ENCODE measurements at places on chromosomes 6 and 20.

GRCh38 chr20:44901974-44902373 is 7.9 kb upstream of the PABPC1L start:
- no peak for DNase-seq

- no peak for DNase-seq
Observed at GRCh38 chr6:46057792-46058191, 42.1 kb upstream of the CLIC5 start.

- DNase-seq = no peak
Observed at GRCh38 chr6:162591517-162591916, 136.0 kb downstream of the PRKN start.

DNA sequence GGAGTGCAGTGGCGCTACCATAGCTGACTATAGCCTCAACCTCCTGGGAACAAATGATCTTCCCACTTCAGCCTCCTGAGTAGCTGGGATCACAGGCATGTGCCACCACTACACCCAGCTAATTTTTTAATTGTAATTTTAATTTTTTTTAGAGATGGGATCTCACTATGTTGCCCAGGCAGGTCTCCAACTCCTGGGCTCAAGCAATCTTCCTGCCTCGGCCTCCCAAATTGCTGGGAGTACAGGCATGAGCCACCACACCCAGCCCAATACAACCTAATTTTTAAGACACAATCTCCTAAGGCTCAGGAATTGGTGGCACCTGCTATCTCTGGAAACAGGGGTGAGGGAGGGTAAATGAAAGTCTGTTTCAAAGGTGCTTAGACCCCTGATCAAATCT is 5.8 kb downstream of the ZBTB24 start:
- no peak for DNase-seq

- DNase-seq = no peak
Observed at GRCh38 chr6:146135167-146135566, 106.3 kb downstream of the GRM1 start.

DNA sequence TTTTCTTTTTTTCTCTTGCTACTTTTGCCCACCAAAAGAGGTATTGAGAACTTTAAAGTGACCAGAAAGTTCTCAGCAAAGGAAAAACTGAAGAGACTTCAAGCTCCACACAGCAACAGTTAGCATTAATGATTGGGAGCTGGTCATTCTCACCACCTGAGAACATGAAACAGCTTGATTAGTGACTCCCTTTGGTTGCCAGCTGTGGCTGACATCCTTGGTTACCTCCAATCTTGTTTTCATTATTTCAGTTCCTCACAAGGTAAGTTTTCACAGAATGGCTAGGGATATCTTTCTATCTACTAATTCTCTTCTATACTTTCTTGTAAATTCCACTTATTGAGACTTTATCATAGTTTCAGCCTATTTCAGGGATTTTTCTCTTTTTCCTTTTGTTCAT is 427.9 kb downstream of the QKI start:
- DNase-seq = no peak

- DNase-seq = no peak
Observed at GRCh38 chr20:9999645-10000044, 35.1 kb upstream of the ANKEF1 start.

GRCh38 chr20:41249411-41250281 is 67.9 kb downstream of the ZHX3 start:
- no peak for DNase-seq

DNA sequence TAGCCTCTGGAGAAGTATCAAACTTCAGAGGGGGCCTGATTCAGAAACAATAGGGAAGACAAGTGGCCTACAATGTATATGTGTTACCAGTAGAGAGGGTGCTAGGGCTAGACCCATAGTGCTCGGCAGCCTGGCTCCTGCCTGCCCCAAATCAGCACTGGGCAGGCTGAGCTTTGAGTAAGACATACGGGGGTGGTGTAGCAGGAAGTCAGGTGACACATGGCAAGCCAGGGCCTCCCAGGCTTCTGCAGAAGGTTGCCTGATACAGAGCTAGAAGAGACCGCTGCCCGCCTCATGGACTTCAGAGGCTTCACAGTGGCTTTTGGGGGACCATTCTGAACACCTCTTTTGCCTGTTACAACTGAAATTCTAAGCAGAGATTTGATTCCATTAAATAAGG is 43.4 kb downstream of the RALY start:
- peak; percentile 79 for DNase-seq

GRCh38 chr6:117602899-117603588 is 733 bp upstream of the GOPC start:
- DNase-seq = no peak

DNA sequence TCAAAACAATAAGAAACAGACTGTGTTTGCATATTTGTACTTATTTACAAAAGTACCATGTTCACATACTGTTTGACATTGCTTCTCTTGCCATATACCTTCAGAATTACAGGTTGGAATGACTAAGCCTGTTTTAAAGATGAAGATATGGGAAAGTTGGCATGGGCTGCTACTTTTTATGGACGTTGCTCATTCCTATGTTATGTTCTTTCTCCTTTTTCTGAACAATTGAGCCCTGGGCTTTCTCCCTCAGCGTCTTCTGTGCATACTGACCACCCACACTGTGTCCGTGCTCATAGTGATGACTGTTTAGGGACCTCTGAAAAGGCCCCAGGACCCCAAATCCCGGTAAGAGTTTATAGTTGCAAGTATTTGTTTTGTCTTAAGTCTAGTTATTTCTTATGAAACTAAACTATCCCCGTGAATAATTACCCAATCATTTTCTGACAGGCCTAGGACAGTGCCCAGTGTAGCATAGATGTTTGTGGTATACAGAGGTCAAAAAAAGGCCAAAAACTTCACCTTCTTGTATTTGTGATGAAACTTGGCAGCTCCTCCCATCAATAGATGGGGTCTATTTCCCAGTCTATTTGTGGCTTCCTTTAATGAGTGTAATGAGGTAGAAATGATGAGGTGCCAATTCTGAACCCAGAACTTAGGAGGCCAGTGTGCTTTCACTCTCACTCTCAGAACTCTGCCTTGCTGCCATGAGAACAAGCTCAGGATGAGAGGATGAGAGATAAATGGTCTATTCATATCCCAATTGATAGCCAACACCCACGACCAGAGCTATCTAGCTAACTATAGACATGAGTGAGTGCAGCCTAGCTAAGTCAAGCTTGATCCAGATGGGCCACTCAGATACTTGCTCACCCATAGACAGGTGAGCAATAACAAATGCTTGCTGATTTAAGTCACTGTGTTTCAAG is 40.9 kb downstream of the GSTA4 start:
- DNase-seq = no peak

- no peak for DNase-seq
Observed at GRCh38 chr6:163455552-163455951, 41.0 kb downstream of the QKI start.

- DNase-seq = peak; percentile 19
Observed at GRCh38 chr20:33262658-33263065, 20.4 kb upstream of the BPIFB1 start.

GRCh38 chr20:58403272-58403671 is 14.2 kb downstream of the VAPB start:
- no peak for DNase-seq

GRCh38 chr20:36214684-36215256 is 21.5 kb upstream of the AAR2 start:
- DNase-seq = peak; percentile 15

DNA sequence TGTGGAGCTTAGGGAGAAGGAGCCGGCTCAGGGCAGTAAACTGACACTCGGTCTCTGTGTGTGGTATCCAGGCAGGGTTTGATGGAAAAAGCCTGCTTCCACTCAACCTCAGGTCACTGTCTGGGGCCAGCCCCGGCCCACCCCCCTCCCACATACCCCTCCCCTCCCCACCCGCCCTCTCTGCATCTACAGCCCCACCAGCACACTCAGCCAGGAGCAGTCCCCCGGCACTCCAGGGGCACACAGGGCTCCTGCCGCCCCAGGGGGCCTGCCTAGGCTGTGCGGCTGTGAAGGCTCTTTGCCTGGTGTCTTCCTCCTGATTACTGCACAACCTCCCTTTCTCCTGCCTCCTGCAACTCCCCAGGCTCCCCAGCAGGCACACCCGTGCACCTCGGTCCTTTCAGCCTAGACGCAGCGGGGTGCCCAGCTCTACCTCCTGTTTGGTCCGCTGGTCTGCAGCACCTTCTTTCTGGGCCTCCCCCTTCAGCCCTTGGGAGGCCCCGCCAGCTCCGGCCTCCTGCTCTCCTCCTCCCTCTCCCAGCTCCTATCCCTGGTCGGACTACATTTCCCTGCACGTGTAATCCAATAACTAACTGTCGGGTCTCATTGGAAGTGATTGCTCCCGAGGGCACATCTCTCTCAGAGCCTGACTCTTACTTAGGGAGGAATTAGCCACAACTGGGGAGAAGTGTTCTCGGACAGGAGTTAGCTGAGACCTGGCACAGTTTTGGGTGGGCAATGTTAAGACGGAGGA is 1.3 kb upstream of the FOXF2 start:
- DNase-seq = no peak

- no peak for DNase-seq
Observed at GRCh38 chr6:167567142-167568033, 242.5 kb downstream of the TTLL2 start.

DNA sequence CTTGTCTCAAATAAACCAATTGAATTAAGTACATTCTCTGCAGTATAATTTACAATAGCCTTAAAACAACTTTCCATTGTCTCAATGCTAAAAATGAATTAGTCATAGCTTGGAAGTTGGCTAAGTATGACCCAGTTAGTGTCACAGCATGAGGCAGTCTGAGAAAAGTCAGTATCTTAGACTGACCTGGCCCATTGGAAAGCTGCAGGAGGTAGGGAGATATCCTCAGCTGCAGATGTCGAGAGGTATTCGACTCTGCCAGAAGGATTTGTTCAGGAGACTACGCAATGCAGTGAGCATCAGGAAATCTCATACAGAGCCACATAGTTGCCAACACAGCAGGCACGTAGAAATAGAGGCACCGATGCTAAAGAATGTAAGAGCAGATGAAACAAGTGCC is 350.9 kb upstream of the NRSN1 start:
- DNase-seq = no peak

DNA sequence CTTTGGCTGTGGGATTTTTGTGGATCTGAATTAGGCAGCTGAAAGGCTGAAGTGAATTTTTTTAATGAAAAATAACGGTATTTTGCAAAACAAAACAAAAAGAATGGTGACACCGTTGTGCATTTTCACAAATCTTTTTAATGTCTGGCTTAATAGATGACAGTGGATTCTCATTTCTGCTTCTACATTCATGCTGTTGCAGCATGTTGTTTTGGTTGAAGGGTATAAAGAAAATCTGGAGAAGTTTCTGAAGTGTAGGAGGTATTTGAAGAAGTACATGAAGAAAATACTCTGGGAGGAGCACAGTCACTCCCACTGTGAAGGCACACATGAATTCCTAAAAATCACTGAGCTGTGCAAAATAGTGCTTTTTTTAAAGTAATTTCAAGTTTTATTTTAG is 3.1 kb upstream of the MAP3K5 start:
- DNase-seq = no peak

DNA sequence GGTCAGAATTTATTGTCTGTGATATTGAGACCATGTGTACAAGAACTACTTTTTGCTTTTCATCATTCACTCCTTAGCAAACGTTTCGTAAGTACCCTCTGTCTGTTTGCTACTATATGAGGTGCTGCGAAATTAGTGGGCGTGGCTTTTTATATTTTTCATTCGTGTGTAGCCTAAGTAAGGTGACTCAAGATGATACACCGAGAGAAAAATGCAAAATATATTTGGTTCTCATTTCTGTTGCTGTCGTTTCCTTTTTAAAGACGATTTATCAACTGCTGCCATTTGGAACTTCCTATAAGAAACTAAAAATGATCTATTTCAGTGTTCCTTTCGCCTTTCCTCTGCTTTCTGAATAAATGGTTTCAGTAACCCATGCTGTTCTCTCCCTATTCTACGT is 61.2 kb downstream of the VAPB start:
- DNase-seq = no peak

GRCh38 chr20:52039790-52040189 is 151.8 kb downstream of the ZFP64 start:
- DNase-seq = no peak

- DNase-seq = no peak
Observed at GRCh38 chr6:20168690-20169089, 43.6 kb downstream of the MBOAT1 start.

DNA sequence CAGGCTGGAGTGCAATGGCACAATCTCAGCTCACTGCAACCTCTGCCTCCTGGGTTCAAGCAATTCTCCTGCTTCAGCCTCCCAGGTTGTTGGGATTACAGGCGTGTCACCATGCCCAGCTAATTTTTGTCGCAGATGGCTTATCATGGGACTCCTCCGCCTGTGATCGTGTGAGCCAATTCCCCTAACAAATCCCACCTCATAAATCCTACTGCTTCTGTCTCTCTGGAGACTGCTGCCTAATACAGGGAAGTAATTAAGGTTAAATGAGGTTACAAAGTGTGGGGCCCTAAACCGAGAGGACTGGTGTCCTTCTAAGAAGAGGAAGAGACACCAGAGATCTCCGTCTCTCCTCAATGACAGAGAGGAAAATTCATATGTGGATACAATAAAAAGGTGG is 52.0 kb downstream of the TRPC4AP start:
- no peak for DNase-seq

DNA sequence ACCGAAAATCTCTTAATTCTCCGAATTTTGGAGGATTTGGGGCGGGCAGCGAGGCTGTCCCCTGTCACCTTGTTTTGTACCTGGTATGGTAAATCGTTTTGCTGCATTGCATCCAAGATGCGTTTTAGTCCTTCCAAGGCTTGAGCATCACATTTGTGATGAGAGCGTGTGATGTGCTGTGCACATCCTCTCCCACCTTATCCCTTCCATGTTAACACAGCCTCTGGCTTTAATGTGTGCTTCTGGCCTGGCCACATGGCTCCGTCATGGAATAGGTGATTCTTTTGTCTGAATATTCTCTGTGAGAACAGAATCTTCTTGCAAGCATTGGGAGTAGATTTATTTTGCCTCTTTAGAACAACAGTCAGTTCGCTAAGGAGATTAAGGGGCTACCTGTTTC is 763 bp downstream of the TMEM14A start:
- DNase-seq = no peak

GRCh38 chr6:131381709-131382093 is 191.3 kb upstream of the ARG1 start:
- no peak for DNase-seq

Measured in activated CD4-positive, alpha-beta memory T cell treated with anti-CD3 and anti-CD28 coated beads for 36 hours (primary cell).